ENCODE measurements at places on chromosomes 3 and 15.

DNA sequence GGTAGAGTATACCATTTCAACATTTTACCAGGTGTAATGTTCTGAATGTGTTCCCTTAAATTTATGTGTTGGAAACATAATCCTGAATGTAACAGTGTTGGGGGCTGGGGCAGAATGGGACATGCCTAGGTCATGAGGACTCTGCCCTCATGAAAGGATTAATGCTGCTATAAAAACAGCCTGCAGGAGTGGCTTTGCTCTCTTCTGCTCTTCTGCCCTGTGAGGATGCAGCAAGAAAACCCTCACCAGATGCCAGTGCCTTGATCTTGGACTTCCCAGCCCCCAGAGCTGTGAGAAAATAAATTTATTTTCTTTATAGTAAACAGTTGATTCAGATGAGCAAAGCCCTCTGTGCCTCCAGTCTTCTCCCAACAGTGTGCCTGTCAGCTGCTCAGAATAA lies 326.0 kb upstream of the ONECUT1 start:
- no peak for DNase-seq

GRCh38 chr3:182242489-182242942 lies 530.8 kb downstream of the SOX2 start:
- no peak for DNase-seq

DNA sequence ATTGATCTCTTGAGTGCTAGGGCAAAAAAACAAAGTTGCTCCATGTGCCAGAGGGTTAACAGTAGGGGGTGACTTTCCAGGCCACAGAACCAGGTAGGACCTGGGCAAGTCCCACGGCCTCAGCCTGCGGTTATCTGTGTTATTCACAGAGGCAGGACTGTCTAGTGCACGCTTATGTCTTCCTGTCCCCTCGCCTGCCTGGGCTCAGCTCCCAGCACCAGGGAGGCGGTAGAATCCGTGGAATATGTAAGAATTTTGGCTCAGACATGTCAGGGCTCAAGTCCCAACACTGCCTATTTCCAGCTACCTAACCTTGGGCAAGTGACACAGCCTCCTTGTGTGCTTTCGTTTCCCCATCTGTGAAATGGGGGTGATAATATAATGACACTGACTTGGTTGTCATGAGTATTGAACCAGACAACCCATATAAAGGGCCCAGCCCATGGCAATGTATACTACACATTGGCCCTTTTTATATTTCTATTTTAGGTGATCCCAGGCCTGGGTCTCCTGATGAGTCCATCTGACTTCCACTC lies 44.3 kb upstream of the FLNB start:
- DNase-seq, result no peak

DNA sequence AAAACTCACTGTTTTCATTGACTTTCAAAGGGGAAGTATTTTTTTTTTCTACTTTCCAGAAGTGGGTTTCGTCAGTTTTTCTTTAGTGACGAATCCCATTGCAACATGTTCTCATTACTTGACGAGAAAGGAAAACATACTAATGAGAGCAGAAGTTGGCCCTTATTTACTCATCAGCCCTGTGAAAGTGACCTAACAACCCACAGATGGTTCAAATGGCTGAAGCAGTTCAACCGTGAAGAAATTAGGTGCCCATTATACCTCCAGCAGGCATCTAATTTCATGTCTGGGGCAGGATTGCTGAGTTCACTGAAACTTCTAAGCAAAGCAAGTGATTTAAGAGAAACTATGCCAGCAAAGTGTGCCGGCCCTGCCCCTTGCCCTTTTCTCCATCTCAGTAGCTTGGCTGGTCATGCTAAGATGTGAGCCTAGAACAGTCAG lies 9.0 kb downstream of the AQP9 start:
- no peak for DNase-seq

DNA sequence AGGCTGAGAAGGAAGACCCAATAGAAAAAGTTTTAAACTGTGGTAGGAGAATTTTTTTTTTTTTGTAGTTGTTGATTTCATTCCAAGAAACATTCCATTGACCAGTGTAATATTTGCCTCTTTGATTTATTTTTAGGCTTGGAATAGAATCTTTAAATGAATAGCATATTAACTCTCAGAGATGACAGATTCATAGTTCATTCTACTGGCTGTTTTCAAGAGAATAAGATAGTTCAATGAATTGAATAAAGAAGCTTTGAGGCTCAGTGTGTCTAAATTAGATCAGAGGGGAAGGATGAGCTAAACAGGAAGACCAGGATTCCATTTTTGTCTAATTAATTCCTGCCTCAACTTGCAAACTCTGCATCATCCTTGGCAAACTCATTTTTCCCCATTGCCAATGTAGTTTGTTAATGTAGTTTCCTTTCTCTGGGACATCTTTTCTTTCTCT lies 98.4 kb downstream of the NAALADL2 start:
- no peak for DNase-seq

DNA sequence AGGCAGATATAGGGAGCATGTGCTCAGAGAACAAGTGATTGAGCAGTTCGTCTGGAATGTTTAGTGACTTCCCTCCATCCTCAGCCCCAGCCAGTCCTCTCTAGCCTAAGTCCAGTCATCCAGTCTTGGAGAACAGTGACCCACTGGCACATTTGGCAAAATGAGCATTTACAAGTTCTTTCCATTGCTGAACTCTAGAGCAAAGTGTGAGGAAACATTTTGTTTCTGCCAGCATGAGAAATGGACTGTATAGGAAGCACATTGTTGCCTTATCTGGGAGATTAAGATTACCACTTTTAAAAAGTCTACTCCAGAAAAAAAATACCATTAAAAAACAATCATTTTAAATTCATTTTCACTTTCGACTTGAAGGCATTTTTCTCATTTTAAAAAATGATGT lies 353.6 kb downstream of the SHQ1 start:
- DNase-seq, result no peak

GRCh38 chr3:14728113-14728512 lies 53.2 kb downstream of the C3orf20 start:
- no peak for DNase-seq

GRCh38 chr3:8835385-8835784 lies 66.0 kb upstream of the OXTR start:
- DNase-seq, result no peak

GRCh38 chr3:185423178-185423577 lies 60.2 kb downstream of the MAP3K13 start:
- no peak for DNase-seq

DNA sequence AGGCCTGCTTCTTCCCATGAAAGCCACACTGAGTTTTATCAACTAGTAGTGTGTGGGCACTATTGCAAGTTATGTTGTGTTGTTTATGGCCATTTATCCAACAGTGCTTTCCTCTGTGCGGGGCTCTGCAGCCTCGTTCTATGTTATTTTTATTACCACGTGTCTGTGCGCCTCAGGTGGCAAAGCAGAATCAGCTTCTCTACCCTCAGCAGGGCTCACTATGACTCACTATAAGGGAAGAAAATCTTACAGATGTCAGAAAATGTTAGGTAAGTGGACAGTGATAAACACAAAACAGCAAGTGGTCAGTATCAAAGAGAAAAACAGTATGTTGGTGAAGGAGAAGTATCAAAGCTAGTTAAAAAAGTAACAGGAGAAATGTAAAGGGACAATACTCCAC lies 61.4 kb downstream of the MOBP start:
- DNase-seq, result no peak

- no peak for DNase-seq
Measured at GRCh38 chr3:10933470-10933804, 59.1 kb upstream of the SLC6A1 start.

GRCh38 chr3:14200841-14201240 lies 22.2 kb downstream of the LSM3 start:
- DNase-seq, result no peak

Data from effector memory CD8-positive, alpha-beta T cell (primary cell).